Fibroblast of skin of scalp (primary cell): ENCODE measurements at places on chromosomes 3 and 15.

DNA sequence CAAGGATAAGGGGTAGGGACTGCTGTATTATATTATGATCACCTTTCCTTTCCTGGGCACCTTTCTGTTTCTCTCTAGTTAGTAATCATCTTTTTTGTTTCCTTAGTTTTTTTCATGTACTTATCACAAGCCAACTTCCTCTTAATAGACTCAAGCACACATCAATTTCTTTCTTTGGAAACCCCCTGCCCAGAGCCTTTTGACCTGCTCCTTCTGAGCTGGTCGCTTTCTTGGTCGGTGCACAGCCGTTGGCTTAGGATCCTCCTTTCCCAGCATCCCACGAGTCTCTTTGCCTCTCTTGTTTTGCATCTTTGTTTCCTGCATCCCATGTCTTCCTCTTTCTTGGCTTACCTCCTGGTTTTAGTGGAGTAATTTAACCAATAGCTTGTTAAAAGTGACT is 26.9 kb downstream of the GASK1A start:
- no peak for DNase-seq

- peak; percentile 9 for DNase-seq
Measured at GRCh38 chr15:75577401-75578172, 1.5 kb downstream of the PTPN9 start.

DNA sequence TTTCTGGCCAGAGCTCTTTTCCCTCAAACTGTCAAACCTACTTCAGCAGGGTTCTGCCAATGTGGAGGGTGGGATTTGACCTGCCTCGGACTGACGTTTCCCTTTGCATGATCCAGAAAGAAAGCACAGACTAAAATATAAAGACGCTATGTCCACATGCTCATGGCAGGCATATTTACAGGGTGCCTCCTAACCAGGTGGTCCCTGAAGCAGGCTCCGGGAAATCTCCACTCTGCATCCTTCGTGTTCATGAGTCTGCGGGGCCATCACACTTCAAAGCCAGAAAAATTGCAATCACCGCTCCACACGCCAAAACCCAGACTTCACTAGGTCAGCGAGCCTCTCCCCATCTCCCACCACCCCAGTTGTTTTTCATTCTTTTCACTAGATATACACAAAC is 143.3 kb upstream of the IGF1R start:
- no peak for DNase-seq

DNA sequence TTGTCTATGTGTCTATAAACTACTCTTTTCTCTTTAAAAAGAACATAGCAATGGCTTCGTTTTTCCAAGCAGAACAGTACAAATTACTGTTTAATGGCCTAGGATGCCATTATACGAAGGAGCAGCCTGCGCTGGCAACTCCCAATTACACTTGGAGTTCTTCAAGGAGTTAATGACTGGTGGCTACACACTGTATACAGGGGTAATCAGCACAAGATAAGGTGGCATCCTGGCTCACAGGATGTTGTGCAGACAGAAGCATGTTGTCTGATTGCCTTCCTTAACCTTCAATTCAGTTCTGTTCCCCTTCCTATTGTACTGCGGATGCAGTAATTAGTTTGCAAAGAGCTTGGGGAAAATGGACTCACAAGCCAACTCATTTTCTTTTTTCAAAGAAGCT is 250.7 kb upstream of the ROBO2 start:
- DNase-seq = no peak

- no peak for DNase-seq
Measured at GRCh38 chr15:69806287-69806915, 291.3 kb downstream of the TLE3 start.

DNA sequence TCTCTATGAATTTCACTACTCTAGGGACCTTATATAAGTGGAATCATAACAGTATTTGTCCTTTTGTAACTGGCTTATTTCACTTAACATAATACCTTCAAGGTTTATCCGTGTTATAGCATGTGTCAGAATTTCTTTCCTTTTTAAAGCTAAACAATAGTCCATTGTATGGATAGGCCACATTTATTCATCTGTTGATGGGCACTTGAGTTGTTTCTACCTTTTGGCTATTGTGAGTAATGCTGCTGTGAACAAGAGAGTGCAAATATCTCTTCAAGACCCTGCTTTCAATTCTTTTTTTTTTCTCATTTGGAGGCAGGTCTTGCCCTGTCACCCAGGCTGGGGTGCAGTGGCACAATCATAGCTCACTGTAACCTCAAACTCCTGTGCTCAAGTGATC is 56.5 kb downstream of the CHCHD6 start:
- DNase-seq = no peak

DNA sequence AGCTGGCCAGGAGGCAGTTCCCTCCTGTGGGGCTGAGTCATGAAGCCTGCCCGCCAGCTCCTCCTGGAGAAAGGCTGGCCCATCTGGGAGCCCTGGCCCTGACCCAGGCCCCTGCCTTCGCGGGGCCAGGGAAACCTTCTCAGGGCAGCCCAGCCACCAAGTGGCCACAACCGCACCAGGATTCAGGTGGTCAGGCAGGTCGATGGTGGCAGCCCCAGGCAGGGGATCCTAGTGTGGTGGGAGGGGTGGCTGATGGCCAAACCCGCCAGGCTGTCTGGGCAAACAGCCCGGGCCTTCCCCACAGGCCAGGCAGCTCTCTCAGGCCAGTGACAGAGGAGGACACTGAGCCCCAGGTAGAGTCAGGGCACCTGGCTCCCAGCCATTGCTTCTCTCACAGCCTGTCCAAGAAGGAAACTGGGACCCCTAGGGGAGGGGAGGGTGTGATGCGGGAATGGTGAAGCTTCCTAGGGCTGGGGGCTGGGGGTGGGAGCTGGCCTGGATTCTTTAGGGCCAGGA is 1.2 kb downstream of the TWF2 start:
- DNase-seq = peak; percentile 87

DNA sequence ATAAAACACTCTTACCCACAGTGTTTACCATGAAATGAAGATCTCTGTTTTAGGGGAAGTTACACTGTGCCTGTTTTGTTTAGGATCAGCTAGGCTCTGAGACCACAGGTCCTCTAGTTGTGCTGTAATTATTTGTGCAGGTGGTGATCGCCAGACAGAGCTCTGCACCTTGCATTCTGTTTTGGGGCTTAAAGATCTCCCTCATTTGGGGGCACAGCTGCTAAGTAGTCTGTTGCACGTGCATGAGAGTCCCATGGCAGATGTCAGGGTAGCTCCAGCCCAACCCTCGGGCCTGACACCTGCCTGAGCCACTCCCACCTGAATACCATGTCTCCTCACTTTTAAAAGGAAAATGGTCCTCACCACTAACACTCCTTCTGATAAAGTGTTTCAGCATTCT is 12.4 kb downstream of the C3orf20 start:
- no peak for DNase-seq

DNA sequence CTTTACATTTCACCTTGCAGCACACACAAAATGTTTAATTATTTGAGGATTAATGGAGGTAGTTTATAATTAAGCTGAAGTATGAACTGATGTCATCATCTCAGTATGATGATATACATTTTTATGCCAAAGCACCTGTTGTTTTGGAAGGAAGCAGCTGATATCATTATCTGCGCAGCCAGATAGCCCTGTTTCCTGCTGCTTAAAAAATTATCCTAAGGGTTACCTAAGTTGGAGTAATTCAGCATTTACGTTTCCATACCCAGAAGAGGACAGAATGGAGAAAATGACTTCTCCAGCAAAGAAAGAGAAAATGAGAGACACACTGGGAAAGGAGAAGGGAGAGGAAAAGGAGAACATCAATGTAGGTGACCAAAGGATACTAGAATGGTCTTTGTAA is 370.3 kb upstream of the PLSCR5 start:
- DNase-seq = no peak

DNA sequence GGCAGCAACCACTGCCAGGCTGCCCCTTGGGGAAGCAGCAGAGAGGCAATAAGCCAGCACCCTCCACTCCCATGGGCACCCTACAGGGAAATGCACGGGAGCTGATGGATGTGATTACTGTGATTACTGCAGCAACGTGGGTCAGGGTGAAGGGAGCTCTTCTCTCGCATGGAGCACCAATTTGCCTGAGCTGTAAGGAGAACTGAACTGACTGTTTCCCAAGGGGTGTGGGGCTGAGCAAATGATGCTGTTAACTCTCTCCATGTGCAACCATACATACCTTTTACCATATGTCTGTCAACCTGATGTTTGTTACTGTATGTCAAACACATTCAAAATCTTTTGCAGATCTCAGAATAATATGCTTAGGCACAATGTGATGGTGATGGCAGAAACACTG is 680.6 kb downstream of the SQOR start:
- DNase-seq = no peak

GRCh38 chr15:73716417-73716816 is 32.2 kb downstream of the CD276 start:
- no peak for DNase-seq

- peak; percentile 55 for DNase-seq
Measured at GRCh38 chr3:187212705-187213104, 15.4 kb downstream of the RTP1 start.

DNA sequence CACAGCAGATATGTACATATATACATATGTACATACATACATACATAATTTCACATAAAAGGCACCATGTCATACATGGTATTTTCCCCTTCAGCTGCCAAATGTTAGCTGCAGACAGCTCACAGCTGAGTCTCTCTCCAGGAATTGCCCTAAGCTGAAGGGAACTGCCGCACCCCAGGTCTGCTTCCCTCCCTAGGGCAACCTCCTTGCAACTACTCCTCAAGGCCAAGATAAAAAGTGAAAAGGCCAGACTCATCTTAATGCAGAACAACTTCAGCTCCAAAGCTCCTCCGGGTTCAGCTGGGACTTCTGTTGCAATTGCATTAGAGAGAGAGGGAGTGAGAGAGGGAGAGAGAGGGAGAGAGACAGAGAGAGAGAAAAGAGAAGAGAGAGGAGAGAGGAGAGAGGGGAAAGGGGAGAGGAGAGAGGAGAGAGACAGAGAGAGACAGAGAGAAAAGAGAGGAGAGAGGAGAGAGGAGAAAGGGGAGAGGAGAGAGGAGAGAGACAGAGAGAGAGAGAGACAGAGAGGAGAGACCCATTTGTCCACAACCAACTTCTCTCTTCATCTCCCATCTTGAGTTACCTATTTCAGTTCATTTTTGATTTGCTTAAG is 143.4 kb upstream of the HES1 start:
- no peak for DNase-seq

- DNase-seq = no peak
Measured at GRCh38 chr15:50117431-50118027, 1.5 kb downstream of the ATP8B4 start.

GRCh38 chr3:132987396-132987795 is 50.8 kb upstream of the TMEM108 start:
- no peak for DNase-seq

DNA sequence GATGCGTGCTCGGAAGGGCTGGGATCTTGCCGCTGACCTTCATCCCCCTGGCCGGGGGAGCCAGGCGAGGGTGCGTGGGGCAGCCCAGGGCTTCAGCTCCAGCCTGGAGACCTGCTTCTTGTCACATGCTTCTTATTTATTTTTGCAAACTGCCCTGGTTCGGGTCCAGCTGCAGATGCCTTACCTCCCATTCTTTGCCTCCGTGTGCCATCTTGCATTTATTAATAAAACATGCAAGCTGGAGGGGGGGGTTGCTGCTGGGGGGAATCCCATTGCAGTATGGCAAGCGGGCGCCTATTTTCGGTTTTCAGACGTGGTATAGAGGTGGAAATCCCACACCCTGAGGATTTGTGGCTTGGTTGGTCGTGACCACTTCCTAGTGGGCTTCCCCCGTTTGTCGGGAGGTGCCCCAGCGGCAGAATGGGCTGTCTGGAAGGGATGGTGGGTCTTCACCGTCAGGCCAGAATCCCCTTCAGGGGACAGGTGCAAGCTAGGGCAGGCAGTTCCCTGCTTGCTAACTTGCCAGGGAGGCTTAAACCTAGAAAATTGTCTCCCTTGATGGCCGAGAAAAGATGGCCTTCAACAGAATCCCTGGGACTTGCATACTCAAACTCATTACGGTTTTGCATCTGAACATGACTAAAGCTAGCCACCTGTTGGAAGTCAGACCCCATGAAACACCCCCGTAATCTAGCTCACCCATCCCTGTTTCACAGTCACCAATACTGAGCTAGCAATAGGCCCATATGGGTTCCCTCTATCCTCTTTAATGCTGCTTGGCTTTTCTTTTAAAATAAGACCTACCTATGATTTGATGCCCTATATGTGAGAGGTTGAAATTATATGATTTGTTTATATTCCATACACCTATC is 569 bp downstream of the TMEM266 start:
- DNase-seq = no peak

- peak; percentile 60 for DNase-seq
Measured at GRCh38 chr15:52496776-52497470, 31.8 kb downstream of the MYO5A start.

GRCh38 chr3:143668924-143669790 is 179.1 kb downstream of the SLC9A9 start:
- no peak for DNase-seq

DNA sequence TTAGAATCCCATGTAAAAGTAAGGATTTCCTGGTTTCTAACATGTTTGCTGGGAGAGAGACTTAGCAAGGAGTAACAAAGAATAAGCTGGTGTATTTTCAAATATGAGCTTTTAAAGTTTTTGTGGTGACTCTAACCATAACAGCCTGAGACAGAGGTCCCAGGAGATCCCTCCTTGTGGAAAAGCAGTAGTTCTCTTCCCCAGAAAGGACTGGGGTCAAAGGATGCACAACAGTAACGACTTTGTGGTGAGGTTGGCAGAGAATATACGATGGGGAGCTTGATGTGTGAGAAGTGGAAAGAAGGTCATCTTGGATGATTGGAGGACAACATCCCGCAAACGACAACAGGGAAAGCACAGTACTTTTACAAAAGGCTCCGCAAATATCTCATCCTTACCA is 38.2 kb downstream of the ABHD5 start:
- DNase-seq = no peak

DNA sequence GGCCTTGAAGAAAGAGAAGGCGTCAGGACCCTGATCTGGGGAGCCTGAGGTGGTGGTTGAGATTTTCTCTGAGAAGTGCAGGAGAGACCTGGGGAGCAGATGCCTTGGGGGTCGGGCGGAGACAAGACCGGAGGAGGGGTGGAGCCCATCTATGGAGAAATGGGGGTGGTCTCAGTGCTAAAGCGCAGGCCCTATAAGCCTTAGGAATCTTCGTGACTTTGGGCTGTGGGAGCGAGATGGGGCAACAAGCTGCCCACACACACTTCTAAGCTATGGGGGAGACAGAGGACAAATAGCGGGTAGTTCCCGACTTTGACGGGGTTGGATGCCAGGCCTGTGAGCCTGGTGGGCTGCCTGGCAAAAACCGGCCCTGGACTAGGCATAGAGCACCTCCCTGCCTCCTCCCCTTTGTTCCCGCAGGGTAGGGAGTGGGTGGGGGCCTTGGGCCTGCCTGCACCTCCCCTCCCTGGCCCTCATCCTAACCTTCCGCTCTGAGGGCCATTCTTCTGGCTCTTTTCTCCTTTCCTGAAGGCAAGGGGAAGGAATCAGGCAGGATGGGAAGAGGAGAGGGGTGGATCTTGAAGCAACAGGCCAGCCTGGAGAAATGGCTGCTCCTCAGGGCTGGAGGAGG is 880 bp downstream of the NISCH start:
- DNase-seq = peak; percentile 31
